ENCODE measurements at places on chromosomes 12 and 14.

DNA sequence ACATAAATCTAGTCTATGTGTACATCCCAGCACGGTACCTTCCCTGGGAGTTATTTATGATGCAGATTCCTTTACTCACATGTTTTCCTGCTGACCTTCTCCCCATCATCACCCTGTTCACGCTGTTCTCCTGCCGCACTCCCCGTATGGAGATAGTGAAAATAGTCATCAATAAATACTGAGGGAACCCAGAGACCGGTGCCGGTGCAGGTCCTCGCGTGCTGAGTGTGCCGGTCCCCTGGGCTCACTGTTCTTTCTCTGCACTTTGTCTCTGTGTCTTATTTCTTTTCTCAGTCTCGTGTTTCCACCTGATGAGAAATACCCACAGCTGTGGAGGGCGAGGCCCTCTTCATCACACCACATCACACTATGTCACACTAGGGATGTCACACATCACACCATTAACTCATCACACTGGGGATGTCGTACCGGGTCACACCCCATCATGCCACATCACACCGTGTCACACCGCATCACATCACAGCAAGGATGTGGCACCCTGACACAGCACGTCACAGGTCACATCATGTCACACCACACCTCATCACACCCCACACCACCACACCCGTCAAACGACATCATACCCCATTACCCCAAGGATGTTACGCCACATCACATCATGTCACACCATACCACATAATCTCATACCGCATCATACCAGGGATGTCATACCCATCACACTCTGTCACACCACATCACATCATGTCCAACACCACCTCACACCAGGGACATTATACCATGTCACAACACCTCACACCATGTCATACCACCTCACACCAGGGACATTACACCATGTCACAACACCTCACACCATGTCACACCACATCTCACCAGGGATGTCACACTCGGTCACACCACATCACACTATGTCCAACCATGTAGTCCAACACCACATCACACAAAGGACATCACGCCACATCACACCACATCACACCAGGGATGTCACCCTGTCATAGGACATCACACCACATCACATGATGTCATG lies 207.0 kb downstream of the TMEM121 start:
- DNase-seq = no peak

- DNase-seq = no peak
Observed at GRCh38 chr12:100243137-100243536, 23.7 kb downstream of the DEPDC4 start.

DNA sequence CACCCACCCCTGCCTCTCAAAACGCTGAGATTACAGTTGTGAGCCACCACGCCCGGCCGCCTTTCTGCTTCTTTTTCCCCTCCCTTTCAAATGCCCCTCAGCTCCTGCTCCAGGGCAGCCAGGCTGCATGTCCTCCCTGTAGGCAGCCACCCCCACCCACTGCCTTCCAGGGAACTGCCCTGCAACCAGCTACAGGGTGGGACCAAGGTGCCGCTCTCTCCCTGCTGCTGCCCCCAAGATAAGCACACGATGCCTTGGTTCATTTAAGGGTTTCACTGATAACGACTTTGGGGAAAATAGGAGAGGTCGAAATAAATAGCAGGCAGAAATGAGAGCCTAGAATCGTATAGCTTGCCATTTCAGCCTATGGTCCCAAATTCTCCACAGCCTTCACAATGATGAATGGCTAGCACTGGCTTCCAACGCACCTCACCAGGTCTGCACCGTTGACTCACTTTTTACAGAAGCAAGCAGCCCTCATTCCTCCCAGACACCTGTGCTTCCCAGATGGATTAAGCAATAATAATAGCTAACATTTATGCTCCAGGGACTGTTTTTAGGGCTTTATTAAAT lies 40.7 kb downstream of the ATG14 start:
- no peak for DNase-seq

GRCh38 chr14:105328678-105329390 lies 14.3 kb downstream of the PACS2 start:
- no peak for DNase-seq

DNA sequence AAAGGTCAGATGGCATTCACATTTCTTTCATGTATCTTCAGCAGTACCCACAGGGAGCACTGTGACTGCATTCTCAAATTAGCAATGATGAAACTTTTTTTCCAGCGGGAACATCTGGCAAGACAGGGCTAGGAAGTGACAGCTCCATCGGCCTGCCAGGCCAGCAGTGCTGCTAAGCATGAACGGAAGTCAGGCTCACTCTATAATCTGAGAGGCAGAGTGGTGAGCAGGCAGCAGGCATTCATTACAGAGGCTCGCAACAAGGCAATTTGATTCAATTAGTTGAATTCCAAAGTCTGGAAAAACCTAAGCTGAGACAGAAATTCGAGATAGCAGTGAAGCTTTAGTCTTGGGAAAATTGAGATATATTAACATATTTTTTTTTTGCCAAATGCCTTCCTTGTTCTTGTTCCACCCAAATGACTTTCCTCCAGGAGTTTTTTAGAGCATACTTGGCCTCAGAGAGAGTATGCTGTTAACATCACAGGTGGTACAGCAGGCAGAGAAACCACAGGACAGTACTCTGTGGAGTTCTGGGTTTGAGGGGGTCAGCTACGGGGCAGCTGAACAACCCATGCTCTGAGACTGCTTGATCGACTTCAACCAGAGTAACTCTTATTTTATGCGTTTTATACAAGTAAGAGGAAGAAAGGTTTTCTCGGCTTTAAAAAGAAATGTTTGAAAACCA lies 414.9 kb downstream of the APAF1 start:
- DNase-seq = no peak

GRCh38 chr14:77276959-77277358 lies 6.0 kb upstream of the NGB start:
- no peak for DNase-seq

DNA sequence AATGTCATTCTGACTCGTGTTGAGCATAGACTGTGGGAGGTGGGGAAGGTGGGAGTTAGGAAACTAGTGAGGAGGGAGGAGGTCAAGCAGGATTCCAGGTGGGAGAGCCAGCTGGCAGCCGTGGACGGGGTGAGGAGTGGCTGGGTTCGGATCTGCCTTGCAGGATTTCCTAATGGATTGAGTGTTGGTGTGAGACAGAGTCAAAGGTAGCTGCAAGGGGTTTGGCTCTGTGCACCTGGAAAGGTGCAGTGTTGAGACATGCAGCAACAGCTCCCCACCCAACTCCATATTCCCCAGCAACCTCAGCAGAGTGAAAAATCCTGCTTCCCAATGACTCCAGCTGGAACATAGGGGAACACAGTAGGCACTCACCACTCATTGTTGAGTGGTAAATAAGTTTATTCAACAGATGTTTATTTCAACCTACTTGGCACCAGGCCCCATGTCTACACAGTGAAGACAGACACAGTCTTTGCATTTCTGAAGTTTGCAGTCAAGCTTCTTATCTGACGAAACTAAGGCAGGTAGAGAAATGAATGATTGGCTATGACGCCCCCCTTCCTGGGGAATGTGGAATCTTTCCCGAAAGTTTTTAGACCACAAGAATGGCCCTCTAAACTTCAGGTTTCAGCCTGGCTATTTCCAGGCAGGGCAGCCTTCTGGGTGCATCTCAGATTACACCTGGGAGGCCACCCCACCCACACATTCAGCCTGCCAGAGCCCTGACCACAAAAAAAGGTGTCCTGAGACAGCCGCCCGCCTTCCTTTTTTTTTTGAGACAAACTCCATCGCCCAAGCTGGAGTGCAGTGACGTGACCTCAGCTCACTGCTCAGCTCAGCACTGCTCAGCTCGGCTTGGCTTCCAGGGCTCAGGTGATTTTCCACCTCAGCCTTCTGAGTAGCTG lies 37.9 kb upstream of the PLEKHG6 start:
- no peak for DNase-seq

- no peak for DNase-seq
Observed at GRCh38 chr12:132310181-132311040, 19.0 kb downstream of the GALNT9 start.

DNA sequence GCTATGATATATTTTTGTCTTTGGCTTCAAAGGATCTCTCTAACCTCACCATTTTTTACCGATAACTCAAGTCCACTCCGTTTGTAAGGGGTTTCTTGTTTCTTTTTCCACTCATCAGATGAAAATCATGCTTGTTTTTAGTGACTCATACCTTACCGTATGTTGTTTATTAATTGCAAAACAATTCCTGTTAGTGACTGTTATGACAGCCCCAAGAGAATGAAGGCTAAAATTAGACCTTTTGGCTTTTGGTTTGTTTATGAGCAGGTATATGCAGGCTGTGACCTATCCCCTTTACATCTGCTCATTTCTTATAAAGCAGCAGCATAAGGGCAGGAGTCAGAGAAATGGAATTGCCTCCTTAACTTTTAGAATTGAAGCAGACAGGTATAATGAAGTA lies 319.8 kb downstream of the CEP128 start:
- DNase-seq = no peak

DNA sequence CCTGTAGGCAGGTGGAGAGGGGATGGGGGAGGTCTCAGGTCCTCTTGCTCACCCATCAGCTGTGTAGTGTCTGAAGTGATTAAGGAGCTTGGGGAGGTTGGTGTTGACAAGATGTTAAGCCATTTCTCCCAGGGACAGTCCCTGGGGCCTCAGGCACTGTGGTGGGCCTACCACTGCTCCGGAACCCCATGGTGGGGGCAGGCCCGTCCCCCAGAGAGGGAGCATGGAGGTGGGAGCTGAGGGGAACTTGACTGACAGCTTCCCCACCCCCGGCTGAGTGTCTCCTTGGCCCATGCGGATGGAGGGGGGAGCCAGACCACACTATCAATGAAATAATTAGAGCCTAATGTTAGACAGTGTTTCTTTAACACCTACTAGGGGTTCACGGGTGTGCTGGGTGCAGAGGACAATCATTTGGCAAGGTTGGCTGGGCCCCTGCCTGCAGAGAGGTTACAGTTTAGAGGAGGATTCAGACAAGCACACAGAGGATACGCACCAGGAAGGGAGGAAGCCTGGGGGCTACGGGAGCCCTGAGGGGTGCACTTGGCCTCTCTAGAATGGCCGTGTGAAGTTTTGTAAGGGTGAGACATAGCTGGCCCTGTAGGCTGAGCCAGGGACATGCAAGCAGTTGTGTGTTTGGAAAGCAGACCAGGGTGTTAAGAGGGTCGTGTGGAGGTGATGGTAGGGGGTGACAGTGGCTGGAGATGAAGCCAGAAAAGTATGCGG lies 19.3 kb upstream of the KRT80 start:
- peak; percentile 32 for DNase-seq

DNA sequence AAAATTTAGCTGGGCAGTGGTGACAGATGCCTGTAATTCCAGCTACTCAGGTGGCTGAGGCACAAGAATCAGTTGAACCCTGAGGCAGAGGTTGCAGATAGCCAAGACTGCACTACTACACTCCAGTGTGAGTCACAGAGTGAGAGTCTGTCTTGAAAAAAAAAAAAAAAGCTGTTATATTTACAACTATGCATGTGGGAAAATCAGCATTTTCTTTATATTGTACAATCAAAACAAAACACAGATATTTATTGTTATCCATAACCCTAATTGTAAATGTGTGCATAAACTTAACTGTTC lies 12.5 kb downstream of the C1R start:
- no peak for DNase-seq

DNA sequence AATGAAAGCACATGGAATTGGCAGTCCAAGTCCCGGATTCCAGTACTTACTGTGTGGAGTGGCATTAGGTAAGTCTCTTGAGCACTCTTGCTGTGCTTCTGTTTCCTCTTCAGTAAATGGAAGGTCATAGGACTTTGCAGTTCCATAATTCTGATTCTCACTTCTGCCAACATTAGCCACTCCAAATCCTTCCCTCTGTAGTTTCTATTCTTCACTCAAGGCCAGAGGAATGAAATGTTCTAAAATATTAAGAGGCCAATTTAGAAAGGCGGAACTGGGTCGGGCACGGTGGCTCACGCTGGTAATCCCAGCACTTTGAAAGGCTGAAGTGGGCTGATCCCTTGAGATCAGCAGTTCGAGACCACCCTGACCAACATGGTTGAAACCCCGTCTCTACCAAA lies 19.8 kb upstream of the SLC5A8 start:
- DNase-seq = no peak

DNA sequence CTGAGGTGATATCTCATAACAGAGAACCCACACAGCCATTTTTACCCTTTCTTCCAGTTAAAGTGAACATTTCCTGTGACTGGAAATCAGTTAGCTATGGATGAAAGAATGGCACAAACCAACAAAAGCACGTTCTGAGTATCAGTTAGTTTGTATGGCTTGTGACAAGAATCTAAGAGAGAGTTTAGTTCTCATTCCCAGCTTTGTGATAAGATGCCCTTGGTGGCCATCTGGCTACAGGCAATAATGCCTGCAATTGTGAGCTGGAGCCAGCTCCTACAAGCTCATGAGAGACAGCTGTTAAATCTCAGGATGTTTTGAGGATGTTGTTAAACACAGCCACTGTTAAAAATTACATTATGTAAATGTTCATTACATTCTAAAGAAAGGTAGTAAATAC lies 122.0 kb upstream of the FRMD6 start:
- DNase-seq = no peak

- DNase-seq = no peak
Observed at GRCh38 chr12:46084666-46085631, 94.6 kb upstream of the SCAF11 start.

DNA sequence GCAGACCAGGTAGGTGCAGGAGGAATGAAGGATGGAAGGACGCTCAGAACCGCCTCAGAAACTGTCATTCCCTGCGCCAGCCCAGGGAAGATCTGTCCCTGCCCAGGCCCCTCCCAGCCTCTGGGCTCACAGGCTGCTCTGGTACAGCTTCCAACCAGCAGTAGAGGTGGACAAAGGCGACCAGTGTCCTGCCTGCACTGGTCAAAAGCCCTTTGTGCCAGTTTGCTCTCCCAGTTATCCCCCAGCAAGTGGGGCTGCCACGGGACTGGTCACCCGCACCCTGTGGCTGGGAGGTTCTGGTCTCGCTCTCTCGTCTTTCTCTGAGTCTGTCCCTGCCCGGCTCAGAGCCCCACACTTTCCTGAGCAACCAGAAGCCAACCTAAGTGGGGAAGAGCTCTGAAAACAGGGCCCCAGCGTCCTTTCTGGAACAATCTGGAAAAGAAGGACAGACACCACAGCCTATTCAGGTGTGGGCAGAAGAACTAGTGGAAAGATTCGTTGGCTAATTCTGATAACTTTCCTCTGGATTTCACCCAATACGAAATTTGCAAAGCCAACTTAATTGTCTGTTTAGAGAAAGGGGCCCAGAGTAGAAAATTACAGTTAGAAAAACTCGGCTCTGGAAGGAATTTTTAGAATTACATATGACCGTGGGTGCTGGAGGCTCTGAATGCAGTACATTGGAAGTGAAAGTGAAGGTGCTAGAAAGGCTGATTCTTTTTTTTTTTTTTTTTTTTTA lies 21.7 kb downstream of the SNRNP35 start:
- DNase-seq = no peak

Data from naive thymus-derived CD8-positive, alpha-beta T cell (primary cell).